Upper lobe of left lung (tissue), 6 donors: ENCODE measurements at places on chromosomes 3 and 15. TPM values are rescaled to one million over a fixed set of nuclear protein-coding genes. Genes with fewer than 3 reads are reported as not detected.

The GOLGA6L7 gene
- not detected for total RNA-seq

The NBEAL2 gene
- total RNA-seq, result 150 TPM

The CATSPER2 gene
- 2.8 TPM for total RNA-seq

The CKMT1A gene
- 1.3 TPM for total RNA-seq

- H3K27ac ChIP-seq, result peak overlapping the region; percentile 77
- H3K36me3 ChIP-seq, result no peaks in the 10 kb centered on the region
- no peaks in the 10 kb centered on the region for H3K27me3 ChIP-seq
- peak overlapping the region; percentile 24 for H3K4me3 ChIP-seq
- DNase-seq, result no peak
Measured at GRCh38 chr3:138012526-138012925, 2.6 kb downstream of the CLDN18 start.

- no peak overlapping the region for H3K4me3 ChIP-seq
- no peak for DNase-seq
- no peaks in the 10 kb centered on the region for H3K27me3 ChIP-seq
- H3K27ac ChIP-seq, result no peak overlapping the region
Measured at GRCh38 chr3:62110443-62111225, 262.7 kb downstream of the FEZF2 start.

DNA sequence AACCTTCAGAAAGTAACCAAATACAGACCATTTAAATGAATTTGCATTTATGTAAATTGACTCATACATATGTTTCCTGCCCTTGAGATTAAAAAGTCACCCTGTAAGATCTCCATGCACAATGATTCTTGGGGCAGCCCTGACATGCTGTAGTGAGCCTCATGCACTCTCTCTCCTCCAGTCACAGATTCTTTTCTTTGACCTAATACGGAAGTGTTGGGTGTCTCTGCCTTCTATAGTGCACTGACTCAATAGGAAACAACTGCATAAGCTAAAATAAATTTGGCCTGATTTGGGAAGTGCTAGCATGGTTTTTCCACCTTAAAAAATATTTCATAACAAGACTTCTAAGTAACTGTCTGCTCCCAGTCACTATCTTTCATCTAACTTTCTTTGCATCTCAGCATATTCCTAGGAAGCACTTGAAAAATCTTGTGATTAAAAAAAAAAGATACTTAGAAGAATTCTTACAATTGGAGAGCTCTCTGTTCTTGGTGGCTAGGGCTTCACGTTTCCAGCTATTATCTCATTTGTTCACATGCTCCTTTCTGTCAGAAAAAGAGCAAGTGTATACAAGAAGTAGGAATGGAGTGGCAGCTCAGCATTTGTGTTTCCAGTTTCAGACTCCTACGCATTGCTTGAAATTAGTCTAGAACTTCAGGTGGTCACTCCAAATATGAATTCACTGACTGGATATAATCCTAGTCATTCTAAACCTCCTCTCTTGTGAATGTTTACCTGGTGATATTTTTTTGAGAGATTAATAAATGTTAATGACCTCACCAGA is 207.9 kb upstream of the COL8A1 start:
- no peak overlapping the region for H3K27ac ChIP-seq
- no peaks in the 10 kb centered on the region for H3K4me1 ChIP-seq
- no peak overlapping the region for H3K4me3 ChIP-seq
- H3K27me3 ChIP-seq, result no peaks in the 10 kb centered on the region

DNA sequence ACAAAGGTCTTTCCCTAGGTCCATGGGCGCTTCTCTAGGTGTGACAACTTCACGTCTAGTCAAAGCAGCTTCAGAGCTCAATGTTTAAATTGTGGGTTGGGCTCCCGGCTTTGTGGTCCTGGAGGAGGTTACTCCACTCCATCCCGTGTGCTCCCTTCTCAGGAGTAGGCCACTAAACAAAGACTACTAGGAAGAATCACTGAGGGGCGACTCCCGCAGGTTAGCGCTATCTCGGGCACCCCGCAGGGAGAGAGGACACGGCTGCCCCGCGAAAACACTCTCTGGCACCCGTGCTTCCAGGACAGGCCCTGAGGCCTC is 500 bp downstream of the PARP6 start:
- peak overlapping the region; percentile 68 for H3K4me3 ChIP-seq
- peaks cover 19% of the 10 kb centered on the region for H3K36me3 ChIP-seq
- peak overlapping the region; percentile 90 for H3K27ac ChIP-seq
- peaks cover 12% of the 10 kb centered on the region for H3K4me1 ChIP-seq
- H3K27me3 ChIP-seq, result no peaks in the 10 kb centered on the region
- DNase-seq, result no peak

DNA sequence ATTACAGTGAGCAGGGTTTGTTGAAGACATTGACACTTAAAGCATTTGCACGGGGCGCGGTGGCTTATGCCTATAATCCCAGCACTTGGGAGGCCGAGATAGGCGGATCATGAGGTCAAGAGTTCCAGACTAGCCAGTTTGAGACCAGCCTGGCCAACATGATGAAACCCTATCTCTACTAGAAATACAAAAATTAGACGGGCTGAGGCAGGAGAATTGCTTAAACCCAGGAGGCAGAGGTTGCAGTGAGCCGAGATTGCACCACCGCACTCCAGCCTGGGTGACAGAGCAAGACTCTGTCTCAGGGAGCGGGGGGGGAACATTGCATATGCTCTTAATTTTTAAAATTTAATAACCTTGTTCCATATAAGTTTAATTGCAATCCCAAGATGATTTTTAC is 11.9 kb downstream of the STT3B start:
- no peak overlapping the region for H3K4me3 ChIP-seq
- H3K27me3 ChIP-seq, result no peaks in the 10 kb centered on the region
- peak; percentile 69 for DNase-seq
- H3K36me3 ChIP-seq, result no peaks in the 10 kb centered on the region
- H3K4me1 ChIP-seq, result peaks cover 35% of the 10 kb centered on the region

- DNase-seq, result no peak
- peaks cover 22% of the 10 kb centered on the region for H3K4me1 ChIP-seq
- no peaks in the 10 kb centered on the region for H3K27me3 ChIP-seq
- H3K36me3 ChIP-seq, result no peaks in the 10 kb centered on the region
- H3K27ac ChIP-seq, result no peak overlapping the region
Measured at GRCh38 chr3:32499585-32499984, 3.1 kb downstream of the CMTM6 start.

DNA sequence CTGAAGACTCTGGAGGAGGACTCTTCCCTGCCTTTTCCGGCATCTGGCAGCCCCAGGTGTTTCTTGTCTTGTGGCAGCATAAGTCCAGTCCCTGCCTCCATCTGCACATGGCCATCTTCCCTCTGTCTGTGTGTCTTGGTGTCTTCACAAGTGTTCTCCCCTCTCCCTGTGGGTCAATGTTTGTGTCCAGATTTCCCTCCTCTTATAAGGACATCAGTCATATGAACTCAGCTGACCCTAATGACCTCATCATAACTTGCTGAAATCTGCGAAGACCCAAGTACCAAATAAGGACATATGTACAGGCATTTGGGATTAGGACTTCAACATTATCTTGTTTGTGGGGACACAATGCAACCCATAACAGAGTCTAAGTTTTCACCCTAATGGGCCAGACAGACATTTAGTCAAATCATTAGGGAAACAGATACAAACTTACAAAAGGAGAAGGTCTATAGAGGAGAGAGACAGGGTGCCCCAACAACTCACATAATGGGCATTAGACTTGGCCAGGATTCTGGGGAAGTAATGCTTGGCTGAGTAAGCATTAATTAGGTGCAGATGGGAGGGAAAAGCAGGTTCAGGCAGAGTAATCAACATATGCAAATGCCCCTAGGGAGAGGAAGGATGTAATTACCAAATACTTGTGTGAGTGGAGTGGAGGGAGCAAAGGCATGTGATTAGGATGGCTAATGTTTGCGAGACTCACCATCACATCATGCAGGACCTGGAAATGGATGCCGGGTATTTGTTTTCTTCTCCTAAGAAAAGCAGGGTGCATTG is 372.8 kb upstream of the TBL1XR1 start:
- no peak overlapping the region for H3K27ac ChIP-seq
- no peaks in the 10 kb centered on the region for H3K36me3 ChIP-seq
- H3K4me1 ChIP-seq, result peaks cover 2% of the 10 kb centered on the region
- DNase-seq, result no peak
- no peaks in the 10 kb centered on the region for H3K27me3 ChIP-seq

DNA sequence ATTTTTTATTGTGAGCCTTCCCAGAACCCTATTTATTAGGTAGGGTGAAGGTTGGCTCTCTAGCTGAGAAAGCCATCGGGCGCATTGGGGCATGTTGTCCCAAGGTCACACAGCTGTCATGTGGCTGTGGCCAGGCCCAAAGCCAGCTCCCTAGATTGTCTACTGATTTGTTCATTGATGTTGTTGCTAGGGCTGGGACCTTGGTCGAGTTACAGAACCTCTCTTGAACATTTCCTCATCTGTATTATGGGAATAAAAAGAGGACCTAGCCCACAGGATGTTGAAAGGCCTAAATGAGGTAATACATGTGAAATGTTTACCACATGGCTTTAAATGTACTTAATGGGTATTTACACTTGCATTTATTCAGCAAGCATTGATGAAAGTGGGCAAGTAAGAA is 252.5 kb downstream of the SUCLG2 start:
- no peak overlapping the region for H3K4me3 ChIP-seq
- H3K27ac ChIP-seq, result no peak overlapping the region
- H3K4me1 ChIP-seq, result no peaks in the 10 kb centered on the region
- peaks cover 5% of the 10 kb centered on the region for H3K36me3 ChIP-seq
- peak; percentile 42 for DNase-seq

- no peaks in the 10 kb centered on the region for H3K36me3 ChIP-seq
- no peak overlapping the region for H3K4me3 ChIP-seq
- H3K4me1 ChIP-seq, result no peaks in the 10 kb centered on the region
- H3K27ac ChIP-seq, result no peak overlapping the region
- no peaks in the 10 kb centered on the region for H3K27me3 ChIP-seq
Measured at GRCh38 chr15:27742751-27743477, 356.2 kb downstream of the OCA2 start.

DNA sequence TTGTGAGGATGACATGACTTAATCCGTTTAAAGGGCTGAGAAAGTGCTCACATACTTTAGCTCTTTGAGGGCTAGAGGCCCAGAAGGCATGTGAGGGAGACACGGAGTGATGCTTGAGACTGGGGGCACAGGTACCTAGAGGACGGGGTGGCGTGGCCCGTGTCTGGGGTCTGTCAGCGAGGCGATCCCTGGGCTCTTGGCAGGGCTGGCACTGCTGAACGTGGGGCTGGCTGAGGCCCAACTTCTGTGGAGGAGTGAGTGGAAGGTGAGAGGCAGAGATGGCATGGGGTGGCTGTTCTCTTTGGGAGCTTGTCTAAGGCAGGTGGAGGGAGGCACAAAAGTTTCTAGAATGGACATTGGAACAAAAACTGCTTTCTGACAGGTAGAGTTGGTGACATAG is 9.5 kb downstream of the SEMA4B start:
- no peaks in the 10 kb centered on the region for H3K27me3 ChIP-seq
- H3K4me1 ChIP-seq, result peaks cover 32% of the 10 kb centered on the region
- H3K27ac ChIP-seq, result no peak overlapping the region
- H3K4me3 ChIP-seq, result no peak overlapping the region
- peaks cover 3% of the 10 kb centered on the region for H3K36me3 ChIP-seq

GRCh38 chr3:15052335-15053242 is 12.5 kb downstream of the MRPS25 start:
- peaks cover 5% of the 10 kb centered on the region for H3K4me1 ChIP-seq
- H3K36me3 ChIP-seq, result peaks cover 50% of the 10 kb centered on the region

- no peaks in the 10 kb centered on the region for H3K4me1 ChIP-seq
- no peak overlapping the region for H3K27ac ChIP-seq
- no peak overlapping the region for H3K4me3 ChIP-seq
- DNase-seq, result no peak
- H3K36me3 ChIP-seq, result no peaks in the 10 kb centered on the region
Measured at GRCh38 chr3:194526164-194526563, 39.4 kb upstream of the ATP13A3 start.

DNA sequence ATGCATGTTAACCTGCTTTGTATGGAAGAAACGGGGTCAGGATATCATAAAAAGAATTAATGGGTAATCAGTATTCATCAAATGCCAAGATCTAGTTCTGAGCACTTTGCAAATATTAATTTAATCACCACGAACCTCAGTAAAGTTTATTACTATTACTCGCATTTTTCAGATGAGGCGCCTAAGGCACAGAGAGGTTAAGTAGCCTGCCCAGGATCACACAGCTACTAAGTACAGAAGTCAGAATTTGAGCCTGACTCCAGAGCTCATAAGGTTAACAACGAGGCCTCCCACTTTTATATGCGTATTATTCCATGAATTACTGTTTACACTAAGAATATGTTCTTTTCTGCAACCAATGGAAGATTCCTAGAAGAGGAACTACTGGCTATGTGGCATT is 109.6 kb upstream of the KLF13 start:
- H3K36me3 ChIP-seq, result no peaks in the 10 kb centered on the region
- H3K4me3 ChIP-seq, result peak overlapping the region; percentile 63
- H3K4me1 ChIP-seq, result peaks cover 36% of the 10 kb centered on the region
- DNase-seq, result no peak

DNA sequence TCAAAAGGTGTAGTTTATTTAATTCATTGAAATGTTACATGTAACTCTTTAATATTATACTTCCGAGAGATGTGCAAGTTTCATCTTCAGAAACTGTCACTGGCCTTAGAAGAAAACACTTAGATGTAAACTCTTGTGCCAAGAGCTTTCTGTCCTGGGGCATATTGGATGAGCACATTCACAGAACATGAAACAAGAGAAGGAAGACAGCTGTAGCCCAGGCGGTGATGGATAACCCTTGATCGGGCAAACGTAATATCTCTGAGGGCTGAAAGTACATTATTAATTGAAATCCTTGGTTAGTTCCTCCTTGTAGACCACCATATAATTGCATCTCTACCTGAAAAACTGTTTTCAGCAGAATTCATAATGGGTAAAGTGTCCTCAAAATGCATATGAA is 67.4 kb downstream of the MECOM start:
- no peak overlapping the region for H3K4me3 ChIP-seq
- no peak for DNase-seq
- peaks cover 6% of the 10 kb centered on the region for H3K4me1 ChIP-seq
- no peak overlapping the region for H3K27ac ChIP-seq
- no peaks in the 10 kb centered on the region for H3K36me3 ChIP-seq

- no peak overlapping the region for H3K27ac ChIP-seq
- no peaks in the 10 kb centered on the region for H3K36me3 ChIP-seq
Measured at GRCh38 chr15:91368611-91369010, 268.6 kb downstream of the SV2B start.

DNA sequence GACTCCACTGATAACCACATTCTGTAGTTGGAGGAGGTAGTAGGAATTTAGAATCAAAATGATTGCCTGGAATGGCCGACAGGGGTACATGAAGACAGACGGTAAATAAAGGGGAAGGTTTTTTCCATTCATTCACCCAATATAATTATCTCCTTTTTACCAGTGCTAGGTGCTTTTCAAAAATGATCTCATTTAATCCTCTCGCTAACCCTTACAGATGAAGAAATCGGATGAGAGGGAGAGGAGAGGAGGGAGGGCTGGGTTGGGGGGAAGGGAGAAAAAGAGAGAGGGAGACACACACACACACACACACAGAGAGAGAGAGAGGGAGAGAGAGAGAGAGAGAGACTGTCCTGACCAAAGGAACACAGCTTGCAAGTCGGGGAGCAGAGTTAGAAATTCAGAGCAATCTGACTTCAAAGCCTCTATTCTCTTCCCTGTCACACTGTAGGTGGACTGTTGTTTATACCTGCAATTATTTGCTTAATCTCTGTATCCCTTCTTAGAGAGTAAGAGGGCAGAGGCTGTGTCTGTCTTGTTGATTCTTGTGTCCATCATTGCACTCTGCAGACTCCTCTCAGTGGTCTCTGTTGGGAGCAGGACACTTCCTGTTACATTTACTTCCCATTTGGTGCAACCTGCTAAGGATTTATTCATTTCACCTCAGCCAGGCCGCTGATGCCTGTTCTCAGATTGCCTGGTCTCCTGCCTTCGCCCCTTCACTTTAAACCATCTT is 18.7 kb upstream of the PAQR9 start:
- no peaks in the 10 kb centered on the region for H3K36me3 ChIP-seq
- no peak for DNase-seq
- H3K27me3 ChIP-seq, result no peaks in the 10 kb centered on the region
- no peak overlapping the region for H3K27ac ChIP-seq
- no peak overlapping the region for H3K4me3 ChIP-seq
